RWPE2 (cell line): ENCODE measurements at places on chromosomes 1 and 21.
A peak's percentile ranks its signal among the peaks of the same experiment; 100 is the strongest.

- no peak for DNase-seq
Measured at GRCh38 chr1:212119397-212119837, 83.9 kb downstream of the DTL start.

- DNase-seq: no peak
Measured at GRCh38 chr1:218660678-218661053, 315.5 kb downstream of the TGFB2 start.

GRCh38 chr1:207619871-207620542 is 24.9 kb upstream of the CR1L start:
- no peak for DNase-seq

DNA sequence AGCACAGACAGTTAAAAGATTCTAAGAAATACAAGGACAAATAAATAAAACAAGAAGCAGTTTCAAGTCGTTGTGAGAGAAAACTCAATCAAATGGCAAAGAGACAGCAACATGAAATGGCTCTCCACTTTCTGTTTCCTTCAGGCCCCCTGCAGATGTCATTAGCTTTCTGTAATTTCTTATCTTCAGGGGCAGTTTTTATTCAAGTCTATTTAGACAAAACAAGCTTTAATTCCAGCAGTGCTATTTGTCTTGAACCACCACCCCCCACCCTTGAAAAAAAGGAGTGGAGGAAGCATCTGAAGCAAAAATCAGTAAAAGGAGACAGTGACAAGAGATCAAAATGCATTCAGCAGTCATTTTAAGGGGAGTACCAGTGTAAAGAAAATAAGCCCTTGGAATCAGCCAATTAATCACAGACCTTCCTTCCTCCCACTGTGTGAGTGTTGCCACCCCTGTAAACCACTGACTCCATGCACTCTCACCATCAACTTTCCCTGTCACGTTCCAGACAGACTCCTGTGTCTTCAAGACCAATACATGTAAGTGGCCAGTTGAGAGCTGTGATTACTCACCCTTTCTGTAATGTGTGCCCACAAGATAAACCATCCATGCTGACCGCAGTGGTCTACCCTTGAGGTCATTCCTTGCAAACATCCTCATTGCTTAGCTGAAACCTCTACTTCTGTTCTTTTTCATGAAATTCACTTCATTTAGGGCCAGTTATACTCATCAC is 136.1 kb upstream of the HOOK1 start:
- no peak for DNase-seq

GRCh38 chr1:81756872-81757271 is 43.9 kb upstream of the ADGRL2 start:
- no peak for DNase-seq

- DNase-seq: no peak
Measured at GRCh38 chr1:96721053-96721415, 550 bp upstream of the PTBP2 start.

GRCh38 chr1:30890502-30891226 is 17.9 kb downstream of the SDC3 start:
- DNase-seq: no peak

GRCh38 chr1:119549719-119550132 is 42.7 kb downstream of the HSD3B1 start:
- no peak for DNase-seq

DNA sequence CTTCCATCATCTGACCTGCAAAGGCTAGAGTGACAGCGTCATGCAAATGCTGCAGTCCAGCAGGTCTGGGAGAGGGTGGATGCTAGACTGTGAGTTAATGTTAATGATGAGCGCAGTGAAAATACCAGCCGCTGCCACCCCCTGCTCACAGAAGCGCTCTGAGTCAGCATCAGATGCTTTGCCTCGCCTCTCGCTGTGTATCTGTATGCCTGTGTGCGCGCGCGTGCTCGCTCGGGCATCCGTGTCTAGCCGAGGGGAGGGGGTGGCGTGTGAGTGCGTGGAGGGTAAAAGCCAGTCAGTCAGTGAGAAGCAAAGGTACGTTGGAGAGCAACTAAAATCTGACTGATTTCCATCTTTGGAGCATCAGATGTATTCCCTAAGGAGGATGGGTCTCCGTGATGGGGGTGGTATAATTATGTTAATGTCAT is 858.7 kb downstream of the USP25 start:
- peak; percentile 80 for DNase-seq
